ENCODE measurements at places on chromosomes 6 and 20.

GRCh38 chr6:107491138-107491609 is 1.3 kb downstream of the SOBP start:
- peak overlapping the region; percentile 82 for H3K4me3 ChIP-seq
- no peak overlapping the region for H3K27ac ChIP-seq
- peaks cover 55% of the 10 kb centered on the region for H3K27me3 ChIP-seq
- no peaks in the 10 kb centered on the region for H3K36me3 ChIP-seq
- peaks cover 20% of the 10 kb centered on the region for H3K4me1 ChIP-seq
- peak; percentile 12 for DNase-seq

GRCh38 chr6:56477241-56477640 is 165.4 kb downstream of the DST start:
- H3K36me3 ChIP-seq: no peaks in the 10 kb centered on the region
- no peak for DNase-seq
- H3K27me3 ChIP-seq: no peaks in the 10 kb centered on the region
- H3K4me1 ChIP-seq: no peaks in the 10 kb centered on the region
- no peak overlapping the region for H3K27ac ChIP-seq
- no peak overlapping the region for H3K4me3 ChIP-seq

DNA sequence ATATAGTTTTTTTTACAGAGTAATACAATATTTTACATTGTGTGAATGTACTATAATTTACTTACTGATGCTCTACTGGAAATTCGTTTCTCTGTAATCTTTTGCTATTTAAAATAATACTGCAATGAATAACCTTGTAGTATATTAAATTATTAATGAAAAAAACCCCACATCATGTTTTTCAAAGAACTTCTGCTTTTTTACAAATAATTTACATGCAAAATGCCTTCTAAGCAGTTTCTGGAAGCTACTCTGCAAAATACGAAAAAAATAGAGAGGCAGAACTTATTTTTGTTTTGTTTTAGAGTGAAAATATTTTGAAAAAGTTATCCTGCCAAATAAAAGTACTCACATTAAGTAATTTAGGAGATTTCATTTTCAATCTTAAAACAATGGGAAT is 165.8 kb upstream of the SIM1 start:
- DNase-seq: no peak
- H3K27ac ChIP-seq: no peak overlapping the region
- no peak overlapping the region for H3K4me3 ChIP-seq

GRCh38 chr6:108489699-108490098 is 71.0 kb upstream of the FOXO3 start:
- no peaks in the 10 kb centered on the region for H3K36me3 ChIP-seq
- no peak for DNase-seq
- peaks cover 2% of the 10 kb centered on the region for H3K4me1 ChIP-seq

- H3K4me1 ChIP-seq: no peaks in the 10 kb centered on the region
- DNase-seq: no peak
- no peak overlapping the region for H3K27ac ChIP-seq
These were observed 335.3 kb upstream of the DEFB115 start for GRCh38 chr20:30922129-30922528.

- peaks cover 6% of the 10 kb centered on the region for H3K36me3 ChIP-seq
- no peaks in the 10 kb centered on the region for H3K27me3 ChIP-seq
- peaks cover 22% of the 10 kb centered on the region for H3K4me1 ChIP-seq
- no peak overlapping the region for H3K27ac ChIP-seq
- DNase-seq: no peak
- no peak overlapping the region for H3K4me3 ChIP-seq
These were observed 441.3 kb downstream of the CDC5L start for GRCh38 chr6:44828780-44829179.

DNA sequence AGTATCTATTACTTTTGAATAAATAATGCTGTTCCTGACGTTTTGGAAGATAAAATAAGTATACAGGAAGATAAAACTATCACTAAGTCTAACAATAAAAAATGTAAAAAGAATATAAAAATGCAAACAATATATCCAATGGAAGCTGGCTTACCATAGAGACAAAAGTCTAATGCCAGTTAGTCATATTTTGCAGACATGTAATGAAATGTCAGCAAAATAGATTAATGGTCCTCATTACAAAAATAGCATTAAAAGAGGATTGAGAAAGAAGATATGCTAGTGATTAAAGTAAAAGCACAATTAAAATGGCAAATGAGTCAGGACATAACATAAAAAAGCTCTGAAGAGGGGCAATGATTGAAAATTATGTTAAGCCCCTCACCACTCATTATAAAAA is 265.0 kb downstream of the MMUT start:
- no peak overlapping the region for H3K4me3 ChIP-seq
- no peak for DNase-seq
- no peaks in the 10 kb centered on the region for H3K4me1 ChIP-seq
- H3K27me3 ChIP-seq: no peaks in the 10 kb centered on the region

- H3K27ac ChIP-seq: no peak overlapping the region
- no peaks in the 10 kb centered on the region for H3K27me3 ChIP-seq
- H3K36me3 ChIP-seq: no peaks in the 10 kb centered on the region
- no peak for DNase-seq
- H3K4me1 ChIP-seq: no peaks in the 10 kb centered on the region
These were observed 124.9 kb downstream of the NKAIN2 start for GRCh38 chr6:123928529-123928928.

- no peak overlapping the region for H3K27ac ChIP-seq
- H3K4me3 ChIP-seq: no peak overlapping the region
- no peaks in the 10 kb centered on the region for H3K27me3 ChIP-seq
- DNase-seq: no peak
- H3K36me3 ChIP-seq: no peaks in the 10 kb centered on the region
These were observed 131.6 kb downstream of the RFX6 start for GRCh38 chr6:117008618-117009017.

GRCh38 chr6:44386929-44387345 is 569 bp upstream of the CDC5L start:
- H3K4me3 ChIP-seq: peak overlapping the region; percentile 98
- peaks cover 3% of the 10 kb centered on the region for H3K27me3 ChIP-seq
- H3K36me3 ChIP-seq: peaks cover 32% of the 10 kb centered on the region
- peak overlapping the region; percentile 99 for H3K27ac ChIP-seq
- peaks cover 43% of the 10 kb centered on the region for H3K4me1 ChIP-seq

DNA sequence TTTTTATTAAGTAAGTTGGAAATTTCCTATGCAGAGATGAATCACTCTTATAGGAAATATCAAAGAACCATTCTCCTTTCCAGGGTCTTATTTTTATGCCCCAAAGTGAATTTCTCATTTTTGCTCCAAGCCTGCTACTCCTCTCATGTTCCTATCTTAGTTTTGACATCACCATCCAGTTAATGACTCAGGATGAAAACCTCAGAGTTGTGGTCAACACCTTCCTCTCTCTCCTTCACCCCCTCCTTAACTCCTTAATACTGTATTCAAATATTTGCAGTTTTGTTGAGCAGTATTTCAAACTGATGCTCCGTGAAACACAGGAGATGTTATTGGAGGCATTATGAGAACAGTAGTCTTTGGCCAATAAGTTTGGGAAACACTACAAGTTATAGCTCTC is 64.1 kb downstream of the NRN1 start:
- H3K4me1 ChIP-seq: peaks cover 5% of the 10 kb centered on the region
- no peak overlapping the region for H3K27ac ChIP-seq
- no peak for DNase-seq
- H3K36me3 ChIP-seq: peaks cover 7% of the 10 kb centered on the region

GRCh38 chr6:148432462-148433195 is 90.0 kb downstream of the SASH1 start:
- H3K4me1 ChIP-seq: no peaks in the 10 kb centered on the region
- peaks cover 8% of the 10 kb centered on the region for H3K27me3 ChIP-seq
- no peak overlapping the region for H3K27ac ChIP-seq
- no peak for DNase-seq
- no peaks in the 10 kb centered on the region for H3K36me3 ChIP-seq

DNA sequence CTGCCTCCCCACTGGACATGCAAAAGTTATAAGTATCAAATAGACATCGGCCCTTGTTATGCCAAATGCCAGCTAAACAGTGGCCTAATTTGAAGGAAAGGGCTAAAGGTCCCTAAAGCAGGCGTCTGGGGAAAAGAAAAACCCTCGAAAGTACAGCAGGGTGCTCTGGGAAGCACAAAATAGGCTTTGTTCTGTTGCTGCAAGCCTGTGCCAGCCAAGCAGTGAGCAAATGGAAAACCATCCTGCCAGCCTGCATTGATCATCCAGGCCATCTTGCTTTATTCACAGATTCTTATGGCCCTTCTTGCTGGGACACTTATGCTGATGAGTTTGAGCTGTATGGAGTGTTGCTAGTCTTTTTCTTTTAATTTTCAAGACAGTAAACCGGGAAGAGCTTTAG is 62.2 kb upstream of the PLEKHG1 start:
- peaks cover 13% of the 10 kb centered on the region for H3K27me3 ChIP-seq
- DNase-seq: no peak
- H3K4me1 ChIP-seq: peaks cover 4% of the 10 kb centered on the region

GRCh38 chr6:118206221-118206620 is 299.2 kb downstream of the SLC35F1 start:
- H3K4me3 ChIP-seq: no peak overlapping the region
- no peak overlapping the region for H3K27ac ChIP-seq
- H3K4me1 ChIP-seq: no peaks in the 10 kb centered on the region
- no peaks in the 10 kb centered on the region for H3K36me3 ChIP-seq
- peaks cover 1% of the 10 kb centered on the region for H3K27me3 ChIP-seq

GRCh38 chr20:31811198-31811597 is 8.0 kb upstream of the MYLK2 start:
- no peak overlapping the region for H3K4me3 ChIP-seq
- no peak overlapping the region for H3K27ac ChIP-seq
- H3K4me1 ChIP-seq: peaks cover 4% of the 10 kb centered on the region
- DNase-seq: no peak
- no peaks in the 10 kb centered on the region for H3K27me3 ChIP-seq
- no peaks in the 10 kb centered on the region for H3K36me3 ChIP-seq

DNA sequence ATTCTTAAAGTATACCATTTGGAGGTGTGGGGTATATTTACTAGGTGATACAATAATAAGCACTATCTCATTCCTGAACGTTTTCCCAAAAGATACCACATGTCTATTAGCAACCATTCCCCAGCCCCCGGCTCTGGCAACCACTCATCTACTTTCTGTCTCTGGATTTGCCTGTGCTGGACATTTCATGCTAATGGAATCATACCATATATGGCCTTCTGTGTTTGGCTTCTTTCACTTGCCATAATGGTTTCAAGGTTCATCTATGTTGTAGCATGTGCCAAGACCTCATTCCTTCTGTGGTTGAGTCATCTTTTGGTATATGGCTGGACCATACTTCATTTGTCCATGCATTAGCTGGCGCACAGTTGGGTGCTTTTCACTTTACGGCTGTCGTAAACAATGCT is 39.7 kb downstream of the BCAS4 start:
- H3K27me3 ChIP-seq: no peaks in the 10 kb centered on the region
- H3K4me3 ChIP-seq: no peak overlapping the region
- peaks cover 11% of the 10 kb centered on the region for H3K4me1 ChIP-seq
- DNase-seq: no peak

DNA sequence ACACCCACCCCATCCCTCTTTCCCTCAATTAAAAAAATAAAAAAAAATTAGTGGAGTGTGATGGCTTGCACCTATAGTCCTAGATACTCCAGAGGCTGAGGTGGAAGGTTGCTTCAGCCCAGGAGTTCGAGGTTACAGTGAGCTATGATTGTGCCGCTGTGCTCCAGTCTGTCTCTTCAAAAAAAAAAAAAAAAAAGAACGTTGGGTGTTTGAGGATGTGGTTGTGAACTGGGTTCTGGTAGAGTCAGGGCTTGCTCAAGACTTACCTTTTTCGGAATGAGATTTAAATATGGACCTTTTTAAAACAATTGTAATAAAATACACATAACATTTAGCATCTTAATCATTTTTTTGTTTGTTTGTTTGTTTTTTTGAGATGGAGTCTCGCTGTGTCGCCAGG is 211.9 kb downstream of the OR2B2 start:
- DNase-seq: no peak
- H3K27me3 ChIP-seq: no peaks in the 10 kb centered on the region
- H3K36me3 ChIP-seq: peaks cover 25% of the 10 kb centered on the region

- H3K27me3 ChIP-seq: peaks cover under 1% of the 10 kb centered on the region
- H3K36me3 ChIP-seq: no peaks in the 10 kb centered on the region
- H3K4me1 ChIP-seq: peaks cover 27% of the 10 kb centered on the region
These were observed 1.7 kb upstream of the AIG1 start for GRCh38 chr6:143058987-143059386.

DNA sequence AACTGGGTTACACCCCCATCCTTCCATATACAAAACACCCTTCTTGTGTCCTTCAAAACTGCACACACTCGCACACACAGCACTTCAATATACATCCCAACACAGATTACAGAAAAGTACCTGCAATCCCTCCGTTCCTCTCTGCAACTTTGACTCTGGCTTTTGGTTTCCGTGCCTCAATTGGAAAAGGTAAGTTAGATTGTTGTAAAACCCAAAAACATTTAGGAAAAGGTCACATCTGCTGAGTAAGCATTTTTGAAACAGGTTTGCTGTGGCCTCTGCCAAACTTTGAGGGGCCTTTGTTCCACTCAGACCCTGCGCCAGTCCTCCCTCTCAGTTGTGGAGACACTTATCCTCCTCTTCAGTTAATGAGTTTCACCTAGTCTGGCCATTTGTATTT is 4.2 kb downstream of the NKX2-4 start:
- DNase-seq: no peak
- H3K4me3 ChIP-seq: no peak overlapping the region
- H3K36me3 ChIP-seq: peaks cover 25% of the 10 kb centered on the region
- H3K27me3 ChIP-seq: peaks cover 52% of the 10 kb centered on the region
